ENCODE measurements at places on chromosomes 1 and 21.

DNA sequence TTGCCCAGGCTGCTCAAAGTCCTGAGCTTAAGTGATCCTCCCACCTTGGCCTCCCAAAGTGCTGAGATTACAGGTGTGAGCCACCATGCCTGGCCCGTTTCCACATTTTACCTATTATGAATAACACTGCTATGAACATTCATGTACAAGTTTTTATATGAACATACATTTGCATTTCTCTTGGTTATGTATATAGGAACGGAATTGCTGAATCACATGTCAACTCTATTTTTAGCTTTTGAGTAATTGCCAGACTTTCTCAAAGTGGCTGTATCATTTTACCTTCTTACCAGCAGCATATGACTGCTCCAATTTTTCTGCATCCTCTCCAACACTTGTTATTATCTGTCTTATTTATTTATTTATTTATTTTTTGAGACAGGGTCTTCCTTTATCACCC lies 2.7 kb downstream of the SPATA21 start:
- DNase-seq = no peak

GRCh38 chr1:11783556-11783955 lies 21.6 kb downstream of the C1orf167 start:
- DNase-seq = no peak

GRCh38 chr1:162353702-162354101 lies 23.0 kb downstream of the SPATA46 start:
- no peak for DNase-seq

- DNase-seq = peak; percentile 45
Observed at GRCh38 chr1:169941982-169942830, 48.5 kb upstream of the SCYL3 start.

GRCh38 chr1:204758601-204759000 lies 73.1 kb upstream of the LRRN2 start:
- no peak for DNase-seq

DNA sequence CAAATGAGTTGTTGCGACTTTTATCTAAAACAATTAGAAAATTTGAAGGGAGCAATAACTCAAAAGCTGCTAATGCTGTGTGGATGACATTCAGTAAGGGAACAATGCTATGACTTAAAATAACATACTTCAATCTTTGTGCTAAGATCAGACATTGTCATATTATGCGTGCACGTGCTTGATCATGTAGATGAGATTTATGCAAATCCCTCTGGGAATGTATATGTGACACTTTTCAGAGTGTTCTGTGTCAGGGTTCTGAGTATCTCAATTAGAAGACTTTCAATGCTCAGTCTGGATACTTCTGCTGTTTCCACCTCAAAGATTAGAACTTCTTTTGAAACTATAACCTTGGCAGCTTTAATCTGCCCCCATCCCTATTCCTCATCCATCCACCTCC lies 18.6 kb upstream of the POU2F1 start:
- DNase-seq = no peak

DNA sequence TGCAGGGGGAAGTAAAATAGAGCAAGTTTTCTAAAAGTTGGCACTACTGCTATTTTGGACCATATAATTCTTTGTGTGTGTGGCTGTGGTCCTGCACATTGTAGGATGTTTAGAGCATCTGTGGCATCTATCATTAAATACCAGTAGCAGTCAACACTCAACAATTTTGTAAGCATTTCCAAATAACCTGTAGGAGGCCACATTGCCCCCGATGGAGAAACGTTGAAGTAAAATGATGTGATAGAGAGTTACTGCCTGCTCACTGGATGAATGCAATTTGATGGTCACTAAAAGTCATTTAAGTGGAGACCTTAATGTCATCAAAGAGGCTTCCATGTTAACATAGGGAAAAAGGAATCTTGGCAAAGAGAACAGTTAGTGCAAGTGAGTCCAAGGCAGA lies 560.8 kb downstream of the NEGR1 start:
- no peak for DNase-seq

- no peak for DNase-seq
Observed at GRCh38 chr21:43929217-43929971, 64.4 kb downstream of the AGPAT3 start.

GRCh38 chr21:16608209-16608830 lies 878.5 kb downstream of the USP25 start:
- no peak for DNase-seq

GRCh38 chr1:230800891-230801840 lies 54.0 kb downstream of the CAPN9 start:
- DNase-seq = no peak

DNA sequence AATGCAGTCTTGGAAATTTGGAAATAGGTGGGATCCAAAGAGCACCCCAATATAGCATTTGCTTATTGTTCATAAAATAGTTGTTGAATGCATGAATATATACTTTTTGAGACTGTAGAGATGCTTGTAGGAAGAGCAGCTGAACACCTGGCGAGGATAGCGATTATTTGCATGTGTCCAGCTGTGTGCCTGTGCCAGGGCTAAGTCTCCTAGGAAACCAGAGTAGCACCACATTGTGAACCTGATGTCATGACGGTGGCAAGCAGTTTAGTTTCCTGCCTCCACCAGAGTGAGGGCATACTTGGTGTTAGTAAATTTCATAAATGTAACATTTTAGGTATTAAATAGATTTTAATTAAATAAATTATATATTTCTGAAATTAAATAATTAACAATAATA lies 37.3 kb upstream of the IRF2BP2 start:
- no peak for DNase-seq

- no peak for DNase-seq
Observed at GRCh38 chr1:14578156-14578555, 20.3 kb upstream of the KAZN start.
